ENCODE measurements at places on chromosomes 7 and 10.
A peak's percentile ranks its signal among the peaks of the same experiment; 100 is the strongest.

GRCh38 chr10:5480162-5480941, 19.0 kb downstream of the CALML5 start:
- no peak for DNase-seq

DNA sequence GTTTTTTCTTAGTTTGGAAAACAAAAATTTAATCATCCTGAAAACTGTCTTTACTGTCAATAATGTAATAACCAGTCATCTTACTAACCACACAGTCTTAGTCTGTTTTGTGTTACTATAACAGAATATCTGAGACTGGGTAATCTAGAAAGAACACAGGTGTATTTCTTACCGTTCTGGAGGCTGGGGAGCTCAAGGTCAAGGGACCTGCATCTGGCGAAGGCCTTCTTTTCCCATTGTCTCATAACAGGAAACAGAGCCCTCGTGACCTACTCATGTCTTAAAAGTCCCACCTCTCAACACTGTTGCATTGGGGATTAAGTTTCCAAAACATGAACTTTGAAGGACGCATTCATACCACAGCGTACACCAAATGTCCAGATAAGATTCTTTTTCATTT, 932.3 kb downstream of the CNTNAP2 start:
- no peak for DNase-seq

DNA sequence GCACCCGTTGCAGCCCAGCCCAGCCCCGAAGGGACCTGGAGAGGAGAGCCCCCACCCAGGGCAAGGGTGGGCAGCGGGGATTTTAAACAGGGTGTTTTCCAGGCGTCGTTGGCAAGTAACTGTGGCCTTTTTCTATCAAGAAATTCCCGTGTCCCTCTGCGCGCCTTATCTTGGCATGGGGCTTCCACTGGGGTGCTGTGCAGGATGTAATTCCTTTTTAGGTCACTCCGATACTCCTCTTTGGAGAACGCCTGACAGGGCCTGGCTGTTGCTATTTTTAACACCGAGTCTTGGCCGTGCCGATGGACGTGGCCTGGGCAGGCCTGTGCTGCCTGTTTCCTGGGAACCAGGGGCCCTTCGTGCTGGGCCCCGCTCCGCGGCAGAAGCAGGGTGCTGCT, 93.8 kb downstream of the INPP5A start:
- no peak for DNase-seq

GRCh38 chr10:9012312-9012711, 957.8 kb downstream of the GATA3 start:
- DNase-seq: no peak

- DNase-seq: no peak
Observed at GRCh38 chr7:36863901-36864701, 139.8 kb upstream of the AOAH start.

DNA sequence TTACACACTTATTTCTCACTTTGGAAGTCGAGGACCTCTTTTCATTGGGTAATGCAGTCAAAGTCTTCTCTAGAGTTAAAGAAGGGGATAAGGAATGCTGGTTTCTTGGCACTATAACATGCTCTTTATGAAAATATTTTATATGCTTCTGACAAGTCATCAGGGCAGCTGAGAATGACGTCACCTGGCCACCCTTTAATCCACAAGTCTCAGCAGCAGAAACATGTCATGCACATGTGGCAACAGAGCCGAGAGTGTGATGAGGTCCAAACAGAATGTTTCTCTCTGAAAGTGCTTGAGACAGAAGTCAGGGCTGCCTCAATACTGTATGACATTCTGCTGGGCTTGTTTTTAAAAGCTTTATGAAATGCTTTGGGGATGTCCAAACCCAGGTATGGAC, 63.5 kb upstream of the C10orf90 start:
- DNase-seq: no peak

DNA sequence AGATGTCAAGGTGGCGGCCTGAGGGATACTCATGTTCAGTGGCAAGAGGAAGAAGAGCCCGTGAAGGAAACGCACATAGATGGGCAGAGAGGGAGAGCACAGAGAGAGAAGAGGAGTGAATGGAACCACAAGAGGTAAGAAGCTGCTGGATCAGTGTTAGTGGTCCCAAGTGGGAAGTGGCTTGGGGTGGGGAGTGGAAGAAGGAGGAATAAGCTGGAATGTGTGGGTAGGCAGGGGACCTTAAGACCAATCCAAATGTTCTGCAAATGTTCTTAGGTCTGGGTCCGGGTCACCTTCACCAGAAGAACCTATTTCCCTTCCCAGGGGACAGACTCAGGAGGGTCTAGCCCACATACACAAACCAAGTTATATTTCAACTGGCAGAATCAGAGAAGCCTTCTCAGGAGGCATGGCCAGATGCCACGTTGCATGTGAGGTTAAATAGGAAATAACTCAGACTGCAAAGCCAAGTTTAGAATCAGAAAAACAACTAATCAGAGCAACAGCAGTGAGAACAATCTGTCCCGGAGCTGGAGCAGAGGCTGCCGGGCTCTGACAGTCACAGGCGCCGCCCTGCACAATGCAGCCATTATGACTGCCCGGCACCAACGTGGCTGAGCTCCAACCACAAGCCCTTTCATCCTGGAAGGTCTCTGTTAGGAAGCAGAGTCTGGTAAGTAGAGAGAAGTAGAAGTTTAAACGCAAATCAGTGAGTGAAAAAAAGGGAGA, 78.6 kb upstream of the ARMC3 start:
- peak; percentile 8 for DNase-seq

- no peak for DNase-seq
Observed at GRCh38 chr10:86817246-86817645, 60.8 kb downstream of the BMPR1A start.

GRCh38 chr7:17236171-17236570, 62.3 kb upstream of the AHR start:
- DNase-seq: no peak

GRCh38 chr10:101892782-101893391, 49.3 kb upstream of the KCNIP2 start:
- no peak for DNase-seq

DNA sequence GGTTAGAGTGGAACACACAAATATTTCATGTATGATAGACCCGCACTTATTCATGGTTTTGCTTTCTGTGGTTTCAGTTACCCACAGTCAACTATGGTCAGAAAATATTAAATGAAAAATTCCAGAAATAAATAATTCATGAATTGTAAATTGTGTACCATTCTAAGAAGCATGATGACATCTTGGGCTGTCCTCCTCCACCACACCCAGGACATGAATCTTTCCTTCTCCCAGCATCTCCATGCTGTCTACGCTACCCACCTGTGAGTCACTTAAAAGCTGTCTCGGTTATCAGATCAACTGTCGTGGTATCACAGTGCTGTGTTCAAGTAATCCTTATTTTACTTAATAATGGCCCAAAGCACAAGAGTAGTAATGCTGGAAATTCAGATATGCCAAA, 419.6 kb upstream of the NRP1 start:
- no peak for DNase-seq

- DNase-seq: no peak
Observed at GRCh38 chr10:78215645-78216044, 182.0 kb downstream of the RPS24 start.

DNA sequence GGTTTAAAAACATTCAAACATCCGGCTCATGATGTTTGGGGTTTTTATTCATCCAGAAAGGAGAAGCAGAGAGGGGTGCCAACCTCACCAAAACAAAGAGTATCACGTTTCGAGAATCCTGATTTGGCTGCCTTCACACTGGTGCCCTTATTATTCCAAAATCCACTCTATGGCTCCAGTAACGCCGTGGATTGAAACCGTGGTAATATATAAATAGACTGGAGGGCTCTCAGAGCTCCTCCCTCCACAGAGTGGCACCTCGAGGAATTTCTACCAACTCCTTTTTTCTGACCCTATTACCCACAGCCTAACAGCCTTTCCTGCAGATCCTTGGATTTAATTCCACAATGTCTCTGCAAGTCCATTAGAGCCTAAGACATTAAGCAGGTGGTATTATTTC, 353.6 kb downstream of the CRPPA start:
- DNase-seq: peak; percentile 70

DNA sequence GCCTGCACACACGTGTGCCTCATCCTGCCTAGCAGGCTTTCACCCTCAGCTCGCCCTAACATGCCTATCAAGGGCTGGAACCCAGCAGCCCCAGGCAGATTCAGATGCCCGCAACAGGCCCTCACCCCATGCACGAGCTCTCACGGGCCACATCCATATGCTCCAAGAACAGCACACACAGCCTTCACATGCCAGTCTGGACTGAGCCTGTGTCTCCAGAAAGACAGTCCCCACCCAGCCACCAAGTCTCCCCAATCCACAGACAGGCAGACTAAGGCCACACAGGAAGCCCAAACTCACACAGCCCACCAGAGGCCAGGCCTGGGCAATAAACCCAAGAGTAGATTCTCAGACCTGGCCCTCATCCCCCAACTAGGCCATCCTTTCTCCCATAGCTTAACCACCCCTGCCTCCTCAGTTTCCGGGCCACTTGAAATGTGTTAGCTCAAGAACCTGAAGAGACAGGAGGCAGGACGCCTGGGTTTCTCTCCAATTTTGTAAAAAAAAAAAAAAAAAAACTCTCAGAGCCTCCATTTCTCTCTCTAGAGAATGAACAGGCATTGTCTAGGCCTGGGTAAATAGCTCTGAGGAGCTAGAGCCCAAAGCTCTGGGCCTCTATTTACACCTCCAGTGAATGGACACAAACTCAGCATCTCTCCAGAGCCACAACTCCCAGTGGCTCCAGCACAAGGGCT, 6.8 kb downstream of the LDB1 start:
- peak; percentile 11 for DNase-seq

DNA sequence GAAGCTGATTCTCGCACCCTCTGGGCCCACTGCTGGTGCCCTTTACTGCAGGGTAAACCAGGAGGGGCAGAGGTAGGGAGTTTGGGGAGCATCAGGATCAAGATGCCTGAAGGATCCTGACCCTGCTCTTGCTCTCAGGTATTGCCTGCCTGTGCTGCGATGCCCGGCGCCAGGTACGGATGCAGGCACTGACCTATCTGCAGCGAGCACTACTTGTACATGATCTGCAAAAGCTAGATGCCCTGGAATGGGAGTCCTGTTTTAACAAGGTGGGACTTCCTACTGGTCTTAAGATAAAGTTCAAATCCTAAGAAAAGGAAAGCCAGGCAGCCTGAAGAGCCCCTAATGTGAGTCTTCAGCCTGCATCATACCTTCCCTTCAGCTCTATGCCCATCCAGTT, 16.1 kb upstream of the NFKB2 start:
- no peak for DNase-seq

DNA sequence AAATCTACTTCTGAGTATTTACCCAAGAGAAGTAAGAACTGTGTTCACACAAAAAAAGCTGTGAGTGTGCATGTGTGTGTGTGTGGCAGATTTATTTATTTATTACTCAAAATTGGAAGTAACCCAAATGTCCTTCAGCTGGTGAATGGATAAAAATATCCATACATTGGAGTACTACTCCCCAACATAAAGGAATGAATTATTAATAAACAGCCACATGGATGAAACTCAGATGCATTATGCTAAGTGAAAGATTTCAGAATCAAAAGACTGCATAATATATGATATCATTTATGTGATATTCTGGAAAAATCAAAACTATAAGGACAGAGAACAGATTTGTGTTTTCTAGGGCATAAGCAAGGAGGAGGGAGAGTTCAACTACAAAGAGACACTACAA, 47.1 kb upstream of the DNAH11 start:
- no peak for DNase-seq

GRCh38 chr10:132248455-132249225, 59.1 kb downstream of the STK32C start:
- DNase-seq: no peak

DNA sequence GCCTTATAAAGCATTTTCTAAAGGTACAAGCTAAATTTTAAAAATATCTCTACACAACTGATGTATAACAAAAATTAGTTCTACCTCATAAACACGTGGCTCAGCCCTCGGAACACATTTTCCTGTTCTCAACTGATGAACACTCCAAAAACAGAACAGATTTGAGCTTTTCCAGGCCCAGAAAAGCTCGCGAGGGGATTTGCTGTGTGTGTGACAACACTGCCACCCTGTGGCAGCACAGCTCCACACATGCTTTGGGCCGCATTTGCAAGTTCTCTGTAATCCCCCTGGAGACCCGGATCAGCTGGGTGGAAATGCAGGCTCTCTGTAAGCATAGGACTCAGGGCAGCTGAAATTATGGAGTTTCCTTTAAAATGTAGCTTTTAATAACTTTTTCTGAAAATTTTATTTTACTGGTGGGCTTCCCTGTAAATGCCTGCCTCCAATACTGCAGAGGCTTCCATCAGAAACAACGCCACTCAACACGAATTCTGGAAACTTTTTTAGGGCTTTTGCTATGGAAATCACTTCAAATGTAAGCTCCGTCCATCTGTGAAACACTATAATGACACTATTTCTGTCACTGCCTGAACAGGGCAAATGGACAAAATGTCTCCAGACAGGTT, 155.5 kb downstream of the COBL start:
- peak; percentile 71 for DNase-seq

GRCh38 chr10:58044072-58044471, 223.6 kb downstream of the IPMK start:
- no peak for DNase-seq

DNA sequence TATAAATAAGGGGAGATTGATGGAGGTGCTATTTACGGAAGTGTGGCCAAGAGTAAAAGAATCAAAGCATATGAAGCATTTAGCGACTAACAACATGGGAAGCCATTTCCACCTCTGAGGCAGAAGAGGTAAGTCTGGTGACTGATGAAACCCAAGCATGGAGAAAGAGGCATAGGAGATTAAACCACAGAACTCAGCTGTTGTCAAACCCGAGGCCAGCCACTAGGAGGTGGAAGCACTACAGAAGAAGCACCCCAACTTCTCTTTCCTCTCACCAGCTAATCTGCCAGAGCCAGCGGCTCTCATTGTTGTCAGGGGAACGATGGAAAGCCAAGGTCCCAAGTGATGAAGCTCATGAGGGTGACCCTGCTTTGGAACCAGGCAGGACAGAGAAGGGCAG, 19.6 kb upstream of the CNTNAP2 start:
- DNase-seq: no peak

GRCh38 chr10:75352650-75353049, 48.9 kb downstream of the ZNF503 start:
- DNase-seq: no peak

GRCh38 chr7:138565451-138566114, 105.5 kb downstream of the TRIM24 start:
- peak; percentile 30 for DNase-seq

- DNase-seq: no peak
Observed at GRCh38 chr7:5302577-5302976, 19.8 kb downstream of the SLC29A4 start.

GRCh38 chr10:74332398-74332797, 181.4 kb downstream of the ADK start:
- no peak for DNase-seq

- DNase-seq: no peak
Observed at GRCh38 chr10:84059526-84059925, 79.8 kb upstream of the GHITM start.
